Skeletal muscle tissue (tissue), 5 donors: ENCODE measurements at places on chromosomes 11 and 22. TPM values are rescaled to one million over a fixed set of nuclear protein-coding genes. Genes with fewer than 3 reads are reported as not detected.

Gene CHST1
- total RNA-seq: 3.1 TPM

Gene ADAMTS15
- 15.7 TPM for total RNA-seq

Gene YAP1
- 49.6 TPM for total RNA-seq

Gene IGSF9B
- 4.7 TPM for total RNA-seq

Gene NRXN2
- total RNA-seq: 9.4 TPM
